ENCODE measurements at places on chromosomes 16 and 17.
A peak's percentile ranks its signal among the peaks of the same experiment; 100 is the strongest.

- no peak for DNase-seq
Observed at GRCh38 chr17:73388578-73388905, 76.7 kb upstream of the CDC42EP4 start.

DNA sequence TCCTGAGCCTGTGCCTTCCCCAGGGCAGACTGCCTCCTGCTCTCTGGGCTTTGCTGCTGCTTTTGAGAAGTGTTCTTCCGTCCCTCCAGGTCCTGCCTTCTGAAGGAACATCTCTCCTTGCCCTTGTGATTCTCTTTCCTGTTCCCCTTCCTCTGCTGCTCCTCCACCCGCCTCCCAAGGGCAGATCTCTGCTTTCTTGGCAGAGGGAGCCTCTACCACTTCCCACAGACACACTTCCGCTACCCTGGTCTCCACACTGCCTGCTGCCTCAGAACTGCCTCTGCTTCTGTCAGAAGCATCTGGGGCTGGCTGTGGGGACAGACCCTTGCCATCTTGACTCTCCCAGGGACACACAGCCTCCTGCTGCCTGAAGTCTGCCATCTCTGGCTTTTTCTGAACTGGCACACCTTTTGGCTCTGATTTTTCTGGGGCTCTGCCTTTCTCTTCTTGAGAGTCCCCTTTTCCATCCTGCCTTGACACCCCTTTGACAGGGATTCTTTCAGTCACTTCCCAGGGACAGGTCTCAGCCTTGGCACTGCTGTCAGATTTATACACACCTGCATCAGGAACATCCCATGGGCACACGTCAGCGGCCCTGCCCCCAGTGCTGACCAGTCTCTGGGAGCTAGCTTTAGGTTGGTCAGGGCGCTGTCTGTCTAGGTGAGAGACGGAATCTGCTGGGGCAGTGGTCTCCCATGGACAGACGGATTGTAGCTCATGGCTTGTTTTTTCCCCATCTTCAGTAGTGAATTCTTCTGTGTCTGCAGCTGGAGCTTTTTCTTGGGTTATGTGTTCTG is 16.6 kb downstream of the GPR179 start:
- DNase-seq, result peak; percentile 65

GRCh38 chr16:55033225-55034156 is 102.8 kb downstream of the IRX5 start:
- DNase-seq, result no peak

DNA sequence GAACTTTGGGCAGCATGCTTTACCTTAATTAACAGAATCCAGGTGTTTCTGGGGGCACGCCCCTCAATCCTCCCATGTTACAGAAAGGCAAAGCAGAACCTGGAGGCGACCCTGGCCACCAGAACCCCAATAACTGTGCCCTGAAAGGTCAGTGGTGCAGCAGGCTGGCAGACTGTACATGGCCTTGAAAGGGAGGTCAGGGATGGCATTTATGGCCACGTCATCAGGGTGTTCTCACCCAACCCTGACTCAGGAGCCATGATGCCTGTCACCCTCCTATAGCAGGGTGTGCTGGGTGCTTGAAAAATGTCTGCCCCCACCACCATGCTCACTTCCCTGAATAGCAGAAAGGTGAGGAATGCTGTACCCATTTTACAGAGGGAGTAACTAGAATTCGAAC is 177.7 kb downstream of the TMEM132E start:
- DNase-seq, result peak; percentile 52

- DNase-seq, result no peak
Observed at GRCh38 chr17:49390548-49391324, 23.9 kb downstream of the PHB1 start.

- DNase-seq, result no peak
Observed at GRCh38 chr17:77456271-77456950, 315.6 kb downstream of the SEC14L1 start.

GRCh38 chr17:77307479-77308198 is 166.9 kb downstream of the SEC14L1 start:
- DNase-seq, result no peak

- DNase-seq, result no peak
Observed at GRCh38 chr17:2068519-2069051, 13.7 kb downstream of the HIC1 start.

DNA sequence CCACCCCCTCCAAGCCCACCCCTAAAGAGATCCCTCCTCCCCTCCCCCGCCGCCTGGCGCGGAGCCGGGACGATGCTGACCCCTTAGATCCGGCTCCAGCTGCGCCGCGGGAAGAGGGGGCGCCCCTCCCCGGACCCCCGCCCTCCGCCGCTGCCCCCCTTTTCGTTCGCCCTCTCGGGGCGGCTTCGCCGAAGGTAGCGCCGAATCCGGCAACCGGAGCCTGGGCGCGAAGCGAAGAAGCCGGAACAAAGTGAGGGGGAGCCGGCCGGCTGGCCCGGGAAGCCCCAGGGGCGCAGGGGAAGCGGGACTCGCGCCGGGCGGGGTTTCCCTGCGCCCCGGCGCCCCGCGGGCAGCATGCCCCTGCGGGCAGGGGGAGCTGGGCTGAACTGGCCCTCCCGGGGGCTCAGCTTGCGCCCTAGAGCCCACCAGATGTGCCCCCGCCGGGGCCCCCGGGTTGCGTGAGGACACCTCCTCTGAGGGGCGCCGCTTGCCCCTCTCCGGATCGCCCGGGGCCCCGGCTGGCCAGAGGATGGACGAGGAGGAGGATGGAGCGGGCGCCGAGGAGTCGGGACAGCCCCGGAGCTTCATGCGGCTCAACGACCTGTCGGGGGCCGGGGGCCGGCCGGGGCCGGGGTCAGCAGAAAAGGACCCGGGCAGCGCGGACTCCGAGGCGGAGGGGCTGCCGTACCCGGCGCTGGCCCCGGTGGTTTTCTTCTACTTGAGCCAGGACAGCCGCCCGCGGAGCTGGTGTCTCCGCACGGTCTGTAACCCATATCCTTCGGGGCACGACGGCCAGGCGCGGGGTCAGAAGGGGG is 623 bp downstream of the CACNA1G start:
- no peak for DNase-seq

- DNase-seq, result no peak
Observed at GRCh38 chr16:68279726-68280558, 15.6 kb downstream of the SLC7A6 start.

DNA sequence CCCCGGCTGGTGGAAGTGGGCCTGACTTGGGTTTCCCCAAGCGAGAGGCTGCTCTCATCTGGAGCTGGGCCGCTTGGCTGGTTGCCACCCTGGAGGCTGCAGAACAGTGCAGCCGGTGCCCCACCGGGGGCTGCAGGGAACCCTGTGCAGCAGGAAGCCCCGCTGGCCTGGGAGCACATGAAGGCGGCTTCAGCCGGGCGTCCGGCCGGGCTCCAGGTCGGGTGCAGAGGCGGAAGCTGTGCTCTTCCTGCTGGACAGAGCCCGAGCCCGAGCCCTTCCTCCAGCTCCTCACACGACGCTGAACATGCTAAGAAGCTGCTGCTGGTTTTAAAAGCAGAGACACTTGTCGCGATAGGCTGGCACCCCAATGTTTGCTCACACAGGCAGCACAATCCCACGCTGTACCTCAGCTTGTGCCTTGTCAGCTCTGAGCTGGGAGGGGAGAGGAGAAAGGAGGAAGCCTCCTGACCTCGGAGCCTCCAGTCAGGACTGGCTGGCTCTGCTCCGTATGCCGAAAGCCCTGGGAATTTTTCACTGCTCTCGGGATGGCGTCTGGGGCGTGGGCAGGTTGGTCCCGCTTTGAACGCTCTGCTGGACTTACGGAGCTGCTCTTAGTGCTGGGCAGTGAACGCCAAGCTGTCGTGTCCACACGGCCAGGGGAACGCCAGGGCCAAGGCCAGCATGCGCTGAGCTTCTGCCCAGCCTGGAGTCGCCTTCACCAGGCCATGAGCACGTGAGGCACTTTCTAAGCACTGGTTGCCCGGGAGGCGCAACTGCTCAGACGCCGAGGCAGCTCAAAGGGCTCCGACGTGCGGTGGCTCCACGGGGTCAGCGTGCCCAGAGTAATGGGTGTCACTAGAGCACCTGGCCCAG is 8.8 kb downstream of the CDK5R1 start:
- peak; percentile 58 for DNase-seq

GRCh38 chr16:50884066-50884860 is 142.4 kb downstream of the CYLD start:
- DNase-seq, result peak; percentile 11

DNA sequence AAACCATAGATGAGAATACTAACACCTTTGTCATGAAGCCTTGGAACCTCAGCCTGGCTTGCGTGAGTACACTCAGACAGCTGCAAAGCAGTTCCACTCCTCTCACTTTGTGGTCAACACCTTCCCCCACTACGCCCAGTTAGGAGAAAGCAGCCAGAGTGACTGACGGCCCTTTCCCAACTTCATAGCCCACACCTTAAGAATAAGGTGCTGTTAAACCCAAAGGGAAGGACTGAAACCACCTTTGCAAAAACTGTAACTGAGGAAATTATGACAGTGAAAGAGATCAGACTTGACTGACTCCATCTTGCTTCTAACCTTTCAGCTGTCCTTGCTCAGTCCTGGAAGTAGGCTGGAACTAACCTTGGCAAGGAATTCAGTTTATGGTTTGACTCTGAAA is 13.7 kb downstream of the N4BP1 start:
- DNase-seq, result no peak

GRCh38 chr16:2079991-2080390 is 32.2 kb downstream of the TSC2 start:
- DNase-seq, result no peak

GRCh38 chr16:47320546-47321310 is 140.1 kb downstream of the ITFG1 start:
- DNase-seq, result no peak

- DNase-seq, result no peak
Observed at GRCh38 chr17:75847614-75848522, 3.7 kb upstream of the UNC13D start.

DNA sequence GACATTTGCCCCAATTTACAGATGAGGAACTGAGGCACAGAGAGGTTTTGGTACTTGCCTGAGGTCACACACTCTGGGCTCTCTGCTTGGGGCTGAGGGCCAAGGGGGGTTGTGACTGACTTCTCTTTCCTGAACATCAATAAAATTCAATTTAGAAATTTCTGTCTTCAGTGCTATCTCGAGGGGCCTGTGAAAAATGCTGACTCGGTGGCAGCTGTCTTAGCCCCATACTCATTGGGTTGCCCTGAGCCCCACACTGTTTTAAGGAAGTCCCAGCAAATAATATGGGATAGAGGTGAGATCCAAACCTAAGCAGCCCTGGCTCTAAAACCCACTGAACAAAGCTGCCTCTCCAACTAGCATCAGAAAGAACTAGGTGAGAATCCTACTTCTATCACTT is 7.0 kb upstream of the BRCA1 start:
- no peak for DNase-seq

GRCh38 chr17:56792267-56792666 is 41.5 kb downstream of the C17orf67 start:
- DNase-seq, result no peak

- no peak for DNase-seq
Observed at GRCh38 chr16:1794221-1794871, 841 bp upstream of the IGFALS start.

- no peak for DNase-seq
Observed at GRCh38 chr17:6512552-6512951, 43.8 kb downstream of the PITPNM3 start.

- no peak for DNase-seq
Observed at GRCh38 chr17:1047177-1047878, 50.4 kb downstream of the TIMM22 start.

DNA sequence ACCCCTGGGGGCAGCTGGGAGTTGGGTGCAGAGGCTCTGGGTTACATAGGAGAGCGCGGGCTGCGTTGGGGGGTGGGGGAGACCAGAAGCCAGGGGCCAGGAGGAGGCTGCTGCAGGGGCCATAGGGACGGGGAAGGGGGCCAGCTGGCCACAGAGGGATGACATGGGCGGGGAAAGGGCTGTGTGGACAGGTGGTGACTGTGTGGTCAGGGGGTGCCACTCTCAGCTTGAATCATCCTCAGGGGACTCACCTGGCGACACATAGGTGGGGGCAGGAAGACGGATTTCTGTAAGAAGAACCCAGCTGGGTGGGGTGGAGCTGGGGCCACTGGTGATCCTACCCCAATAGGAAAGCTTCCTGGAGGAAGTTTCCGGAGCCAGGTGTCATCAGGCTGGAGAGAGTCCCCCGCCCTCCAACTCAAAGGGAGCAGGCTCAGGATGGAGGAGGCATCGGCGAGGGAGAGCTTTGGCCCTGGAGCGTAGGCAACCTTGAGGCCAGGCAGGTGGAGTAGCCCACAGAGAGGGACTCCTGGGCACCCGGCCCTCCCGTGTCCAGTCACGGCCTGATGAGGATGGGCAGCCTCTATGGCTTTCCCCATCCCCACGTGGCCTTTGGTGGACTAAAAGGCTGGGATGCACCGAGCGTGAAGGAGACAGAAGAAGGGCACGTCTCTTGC is 1.2 kb downstream of the TRPV3 start:
- no peak for DNase-seq

GRCh38 chr16:53626161-53626560 is 77.5 kb downstream of the RPGRIP1L start:
- no peak for DNase-seq

GRCh38 chr17:16872351-16873173 is 99.4 kb downstream of the TNFRSF13B start:
- no peak for DNase-seq

GRCh38 chr17:15414532-15415306 is 52.7 kb downstream of the CDRT4 start:
- DNase-seq, result no peak

DNA sequence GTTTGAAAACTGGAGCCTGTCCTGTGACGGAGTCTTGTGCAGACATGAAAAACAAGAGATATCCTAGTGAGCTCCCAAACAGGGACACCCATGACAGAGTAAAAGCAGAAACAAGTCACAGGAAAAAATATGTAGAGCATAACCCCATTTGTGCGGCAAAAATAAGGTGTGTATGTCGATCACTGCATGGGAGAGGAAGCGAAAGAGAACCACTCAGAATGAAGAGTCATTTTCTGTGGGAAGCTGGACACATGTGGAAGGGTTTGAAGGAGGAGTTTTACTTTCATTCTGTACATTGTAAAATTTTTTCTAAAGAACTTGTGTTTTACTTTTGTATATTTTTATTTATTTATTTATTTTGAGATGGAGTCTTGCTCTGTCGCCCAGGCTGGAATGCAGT is 72.1 kb downstream of the JPH3 start:
- no peak for DNase-seq

- DNase-seq, result no peak
Observed at GRCh38 chr16:20814784-20815183, 8.5 kb downstream of the REXO5 start.

- no peak for DNase-seq
Observed at GRCh38 chr17:27352448-27353032, 58.6 kb downstream of the WSB1 start.

DNA sequence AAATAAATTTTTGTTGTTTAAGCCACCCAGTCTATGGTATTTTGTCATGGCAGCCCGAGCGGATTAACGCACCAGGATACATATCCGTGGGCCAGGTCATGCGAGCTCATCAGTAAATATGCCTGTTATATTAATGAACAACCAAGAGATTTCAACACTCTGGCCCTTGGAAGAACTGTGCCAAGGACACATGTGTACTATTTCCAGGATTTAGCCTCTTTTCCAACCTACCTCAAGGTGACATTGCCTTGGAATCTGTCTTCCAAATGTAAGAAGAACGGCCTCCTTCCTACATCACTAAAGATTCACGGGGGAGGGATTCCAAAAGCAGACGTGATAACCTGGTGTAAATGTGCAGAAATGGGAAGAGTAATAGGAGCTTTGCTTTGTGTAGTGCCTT is 72.8 kb upstream of the DYNLRB2 start:
- DNase-seq, result no peak

- DNase-seq, result no peak
Observed at GRCh38 chr17:31997005-31997404, 10.2 kb upstream of the LRRC37B start.
